ENCODE measurements at places on chromosomes 7 and 10. TPM values are rescaled to one million over a fixed set of nuclear protein-coding genes. Genes with fewer than 3 reads are reported as not detected.

DNA sequence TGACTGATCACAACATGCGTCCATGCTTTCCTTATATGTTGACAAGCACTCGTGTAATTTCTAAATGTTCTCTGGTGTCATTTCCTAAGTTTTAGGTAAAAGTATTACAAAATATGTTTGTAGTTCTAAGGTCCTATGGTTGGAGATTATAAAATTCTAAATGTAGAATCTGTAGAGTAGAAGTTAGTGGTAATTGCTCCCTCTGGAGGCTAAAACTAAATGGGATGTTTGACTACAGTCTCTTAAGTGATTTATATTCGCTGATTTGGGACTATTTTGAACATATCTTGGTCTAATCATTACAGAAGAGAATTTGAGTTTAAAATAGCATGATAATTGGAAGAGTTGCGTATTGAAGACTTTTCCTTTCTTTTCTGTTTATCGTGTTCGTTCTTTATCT, 74.1 kb downstream of the ZMYND11 start:
- no peak for DNase-seq

- peak; percentile 82 for DNase-seq
Measured at GRCh38 chr7:28180364-28181147, at the start of gene JAZF1. JAZF1 (minus strand) TSS chr7:28180795.

DNA sequence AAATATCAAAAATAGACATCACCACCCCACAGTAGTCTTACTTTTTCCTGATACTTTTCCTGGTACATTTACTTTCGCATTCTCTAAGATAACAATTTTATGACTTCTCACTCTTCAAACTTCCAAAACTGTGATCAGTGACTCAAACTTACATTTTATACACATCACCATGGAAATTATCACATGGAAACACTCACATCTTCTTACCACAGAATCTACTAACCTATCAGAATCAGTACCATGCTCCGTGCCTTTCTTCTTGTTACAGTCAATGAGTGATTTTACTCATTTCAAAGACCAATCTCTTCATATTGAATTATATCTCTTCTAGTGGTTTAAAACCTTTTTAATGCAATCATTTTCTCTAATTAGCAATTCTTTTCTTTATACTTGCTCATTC, 120.3 kb downstream of the PTEN start:
- DNase-seq: no peak

DNA sequence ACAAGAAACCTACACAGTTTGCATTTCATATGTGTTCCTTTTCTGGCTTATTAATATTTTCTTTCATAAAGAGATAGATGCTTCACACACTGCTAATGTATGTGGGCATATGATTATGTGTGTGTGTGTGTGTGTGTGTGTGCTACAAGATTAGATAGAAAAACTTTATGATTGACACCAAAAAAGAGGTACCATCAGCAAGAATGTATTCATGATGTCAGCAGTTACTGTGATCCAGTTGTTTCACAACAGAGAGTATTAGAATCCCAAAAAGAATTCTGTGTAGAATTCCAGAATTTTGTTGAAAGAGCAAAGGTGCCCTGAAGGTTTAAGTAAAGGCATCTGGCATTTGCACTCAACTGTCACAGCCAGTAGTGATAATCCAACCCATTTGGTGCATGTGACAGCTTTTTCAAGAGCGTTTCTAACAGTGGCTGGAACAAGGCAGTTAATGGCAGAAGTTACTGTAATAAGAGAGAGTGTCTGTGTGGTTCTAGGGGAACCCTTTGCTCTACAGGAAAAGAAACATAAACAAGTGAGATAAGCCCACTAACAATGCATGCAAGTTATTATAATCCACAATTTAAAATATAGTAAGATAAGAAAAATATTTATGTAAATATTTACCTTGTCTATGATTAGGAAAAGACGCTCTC, 16.6 kb downstream of the RELN start:
- no peak for DNase-seq

DNA sequence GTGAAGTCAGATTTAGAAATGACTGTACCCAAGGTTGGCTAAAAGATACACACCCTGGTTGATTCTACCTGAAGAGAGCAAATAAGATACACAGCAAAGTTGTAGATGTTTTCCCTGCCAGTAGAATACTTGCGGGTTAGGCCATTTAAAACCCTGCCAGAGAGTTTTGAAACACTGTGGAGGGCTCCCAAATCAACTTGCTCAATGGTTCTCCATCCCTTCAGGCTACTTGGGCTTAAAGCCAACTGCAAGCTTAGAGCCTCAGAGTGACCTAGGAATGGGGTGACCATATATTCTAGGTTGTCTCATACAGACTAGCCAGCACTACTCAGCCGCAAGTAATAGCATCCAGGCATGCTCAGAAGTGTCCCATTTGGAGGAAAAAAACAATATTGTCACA, 10.0 kb downstream of the CAV1 start:
- no peak for DNase-seq

- peak; percentile 64 for DNase-seq
Measured at GRCh38 chr10:103759100-103759781, 96.1 kb downstream of the SH3PXD2A start.

Gene SGCE
- total RNA-seq: 16.8 TPM

Gene MNX1
- total RNA-seq: 0.32 TPM

Gene PNLIPRP1
- not detected for total RNA-seq

Gene DNAH11
- not detected for total RNA-seq

Measured in MG63 (cell line).